ENCODE measurements at places on chromosomes 7 and 10.

DNA sequence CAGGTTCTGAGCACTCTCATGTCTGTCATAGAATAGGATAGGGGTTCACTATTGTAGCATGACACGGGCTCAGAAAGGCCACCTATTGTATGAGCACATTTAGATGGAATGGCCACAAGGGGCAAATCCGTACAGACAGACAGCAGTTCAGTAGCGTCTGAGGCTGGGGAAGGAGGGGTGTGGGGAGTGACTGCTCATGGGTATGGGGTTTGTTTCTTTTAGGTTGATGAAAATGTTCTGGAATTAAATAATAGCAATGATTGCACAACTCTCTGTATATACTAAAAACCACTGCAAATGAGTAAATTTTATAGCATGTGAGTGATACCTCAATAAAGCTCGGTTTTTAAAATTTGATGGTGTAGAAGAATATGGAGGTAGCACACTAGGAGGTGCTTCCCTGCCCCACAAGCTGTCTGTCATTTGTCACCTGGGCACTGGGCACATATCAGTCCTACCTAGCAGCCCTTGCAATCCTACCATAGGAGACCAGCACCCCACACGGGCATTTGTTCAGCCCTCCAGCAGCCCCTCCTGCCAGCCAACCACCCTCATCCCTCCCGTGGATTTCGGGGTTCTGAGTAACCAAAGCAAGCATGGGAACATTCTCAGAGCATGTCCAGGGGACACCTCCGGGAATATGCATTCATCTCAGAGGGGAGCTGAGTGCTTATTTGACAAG lies 35.2 kb downstream of the KCNMA1 start:
- DNase-seq = no peak

GRCh38 chr7:156576216-156577058 lies 64.1 kb upstream of the RNF32 start:
- no peak for DNase-seq

GRCh38 chr7:149240637-149241036 lies 1.2 kb downstream of the ZNF212 start:
- DNase-seq = no peak

DNA sequence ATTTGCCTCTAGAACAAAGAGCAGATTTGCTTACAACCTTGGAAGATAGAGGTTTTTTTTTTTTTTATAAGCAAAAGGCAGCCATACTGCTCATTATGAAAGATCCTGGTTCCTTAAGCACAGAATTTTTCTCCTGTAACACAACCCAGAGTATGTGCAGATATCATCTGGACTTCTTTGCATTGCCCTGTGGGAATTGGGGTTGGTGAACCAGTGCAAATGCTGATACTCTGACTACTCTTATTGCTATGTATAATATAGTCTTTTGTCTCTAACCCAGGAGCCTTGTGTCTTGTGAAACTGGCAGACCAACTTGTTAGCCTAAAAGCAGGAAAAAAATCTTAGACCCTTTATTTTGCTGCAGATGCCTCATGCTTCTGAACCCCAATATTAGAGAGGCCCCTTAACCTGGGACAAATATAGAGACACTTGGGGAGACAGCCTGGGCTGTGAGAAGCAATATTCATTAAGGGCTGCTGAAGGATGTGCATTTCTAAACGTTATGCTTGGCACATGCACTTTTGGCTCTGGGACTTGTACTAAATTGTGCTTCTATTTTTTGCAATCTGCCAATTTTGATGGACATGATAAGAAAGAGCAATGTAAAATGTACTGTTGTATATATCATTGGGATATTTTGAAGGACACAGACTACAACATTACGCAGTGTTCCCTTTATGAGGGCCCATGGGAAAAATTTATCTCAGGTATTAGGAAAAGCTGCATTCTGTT lies 78.9 kb downstream of the ANLN start:
- DNase-seq = no peak

GRCh38 chr7:128827971-128828711 lies 2.1 kb upstream of the FLNC start:
- no peak for DNase-seq

DNA sequence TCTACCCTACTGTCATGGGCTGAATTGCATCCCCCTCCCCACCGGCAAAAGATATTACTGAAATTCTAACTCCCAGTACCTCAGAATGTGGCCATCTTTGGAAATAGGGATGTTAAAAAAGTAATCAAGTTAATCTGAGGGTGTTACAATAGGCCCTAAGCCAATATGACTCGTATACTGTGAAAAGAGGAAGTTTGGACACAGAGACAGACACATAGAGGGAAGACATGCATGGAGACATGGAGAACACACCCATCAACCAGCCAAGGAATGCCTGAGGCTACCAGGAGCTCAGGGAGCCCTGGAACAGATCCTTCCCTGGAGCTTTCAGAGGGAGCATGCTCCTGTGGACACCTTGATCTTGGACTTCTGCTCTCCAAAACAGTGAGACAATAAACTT lies 138.2 kb upstream of the ADO start:
- DNase-seq = no peak

DNA sequence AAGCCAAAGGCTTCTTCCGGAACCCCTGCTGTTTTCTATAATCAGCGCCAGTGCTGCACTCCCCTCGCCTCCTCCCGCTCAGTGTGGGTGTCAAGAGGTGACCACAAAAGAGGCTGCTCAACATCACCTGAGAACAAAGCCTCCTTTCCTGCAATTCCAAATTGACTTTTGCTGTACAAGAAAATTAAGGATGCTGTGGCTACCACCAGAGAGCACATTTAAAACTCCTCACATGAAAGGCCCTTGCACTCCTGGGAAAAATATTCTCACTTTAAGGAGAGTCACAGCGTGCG lies 96.4 kb downstream of the HIPK2 start:
- DNase-seq = no peak

GRCh38 chr10:78371136-78371535 lies 337.5 kb downstream of the RPS24 start:
- DNase-seq = peak; percentile 80

DNA sequence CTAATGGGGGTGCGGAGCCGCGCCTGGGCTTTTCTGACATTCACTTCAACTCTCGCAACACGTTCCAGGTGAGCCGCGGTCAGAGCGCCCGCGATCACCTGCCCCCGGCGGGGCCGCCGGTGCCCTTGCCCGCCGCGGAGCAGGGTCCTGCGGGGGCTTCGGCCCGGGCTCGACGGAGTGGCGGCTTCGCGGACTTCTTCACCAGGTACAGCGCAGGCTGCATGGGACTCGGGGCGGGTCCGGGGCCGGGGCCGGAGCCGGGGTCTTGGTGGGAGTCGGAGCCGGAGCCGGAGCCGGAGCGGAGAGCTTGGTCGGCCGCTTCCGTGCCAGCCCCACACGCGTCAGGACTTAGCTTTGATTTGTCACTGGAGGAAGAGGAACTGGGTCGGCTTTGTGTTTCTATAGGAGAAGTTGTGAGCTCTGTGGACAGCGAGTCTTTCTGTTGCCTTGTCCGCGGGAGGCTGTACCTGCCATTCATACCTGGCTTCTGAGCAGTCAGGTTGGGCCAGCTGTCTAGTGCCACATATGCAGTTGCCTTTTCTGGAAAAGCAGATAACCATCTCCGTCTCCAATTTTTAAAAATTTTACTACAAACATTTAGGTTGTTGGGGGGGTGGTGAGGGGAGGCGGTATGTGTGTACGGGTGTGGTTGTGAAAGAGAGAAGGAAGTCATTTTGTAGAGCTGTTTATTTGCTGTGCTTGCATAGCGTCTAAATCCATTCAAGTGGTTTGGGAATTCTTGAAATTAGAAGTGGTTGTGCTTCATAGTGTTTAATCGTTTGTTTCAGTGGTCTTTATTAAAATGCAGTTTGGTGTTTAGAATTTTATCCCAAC lies 1.3 kb downstream of the TBC1D12 start:
- peak; percentile 59 for DNase-seq

DNA sequence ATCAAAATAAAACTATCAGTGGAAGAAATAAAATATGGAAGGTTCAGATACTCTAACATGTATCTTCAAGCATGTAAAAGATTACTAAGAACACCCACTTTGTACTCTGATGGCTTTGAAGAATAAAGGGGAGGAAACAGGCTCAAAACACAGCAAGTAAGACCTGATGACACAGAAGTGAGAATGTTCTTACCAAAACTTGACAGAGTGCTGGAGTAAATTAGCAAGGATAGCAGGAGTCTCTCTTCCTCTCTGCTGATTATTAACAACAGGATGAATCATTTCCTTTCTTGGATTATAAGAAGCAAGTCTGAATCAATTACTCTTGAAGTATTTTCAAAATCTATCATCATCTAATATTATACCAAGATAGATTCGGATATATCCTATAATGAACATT lies 47.5 kb downstream of the GLI3 start:
- DNase-seq = no peak

DNA sequence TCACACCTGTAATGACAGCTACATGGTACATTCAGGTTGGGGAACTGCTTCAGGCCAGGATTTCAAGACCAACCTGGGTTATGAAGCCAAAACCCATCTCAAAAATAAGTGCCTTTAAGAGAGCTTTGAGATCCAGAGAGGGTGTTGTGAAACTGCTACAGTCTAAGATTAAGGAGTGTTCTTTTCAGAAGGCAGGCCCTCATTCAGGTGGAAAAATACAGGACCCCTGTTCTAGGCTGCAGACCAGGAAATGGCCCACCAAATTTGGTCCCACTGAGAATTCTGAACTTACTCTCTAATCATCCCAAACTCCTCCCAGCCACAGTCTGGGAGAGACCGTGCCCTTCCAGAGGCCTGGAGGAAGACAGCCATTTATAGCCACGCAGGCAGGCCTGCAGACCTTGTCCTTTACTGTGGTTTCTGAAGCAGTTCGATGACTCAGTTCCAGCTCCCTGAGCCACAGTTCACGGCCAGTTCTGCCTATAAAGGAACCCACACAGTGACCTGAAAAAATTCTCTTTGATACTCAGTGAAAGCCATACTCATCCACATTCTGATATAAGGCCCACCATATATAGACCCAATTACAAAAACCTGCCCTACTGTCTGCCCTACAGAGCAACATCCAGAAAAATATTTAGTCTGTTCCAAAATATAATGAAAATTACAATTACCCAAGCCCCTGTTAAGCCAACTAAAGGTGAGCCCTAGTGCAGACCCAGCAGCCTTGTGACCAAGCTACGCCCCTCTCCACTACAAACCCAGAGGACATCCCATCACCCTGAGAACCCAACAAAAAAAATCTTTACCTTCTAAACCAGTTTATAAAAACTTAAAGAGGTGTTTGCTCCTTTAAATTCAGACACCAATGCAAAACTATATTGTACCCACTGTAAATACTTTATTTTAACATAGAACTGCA lies 21.2 kb downstream of the ZNF680 start:
- DNase-seq = no peak

DNA sequence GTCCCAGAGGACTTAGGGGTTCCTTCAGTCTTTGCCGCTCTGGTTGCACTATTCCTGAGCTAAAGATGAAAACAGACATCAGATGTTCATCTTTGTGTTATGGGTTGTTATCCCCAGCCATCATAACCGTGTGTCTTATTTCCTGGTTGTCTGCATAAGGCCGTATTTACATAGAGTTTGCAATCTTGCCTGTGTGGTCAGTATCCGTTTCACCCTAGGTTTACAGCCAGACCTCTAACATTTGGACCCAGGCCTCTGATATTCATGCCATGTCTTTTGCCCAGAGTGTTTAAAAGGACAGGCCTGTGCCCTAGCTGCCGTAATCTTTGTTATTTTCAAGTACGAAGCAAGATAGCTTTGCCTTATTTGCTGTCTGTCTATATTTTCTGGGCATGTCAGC lies 26.6 kb downstream of the LRRC4 start:
- DNase-seq = no peak

GRCh38 chr7:42758124-42758523 lies 153.7 kb downstream of the C7orf25 start:
- no peak for DNase-seq

- DNase-seq = no peak
Observed at GRCh38 chr7:150311711-150312110, 11.4 kb upstream of the LRRC61 start.

GRCh38 chr10:4103603-4104002 lies 318.6 kb upstream of the KLF6 start:
- DNase-seq = no peak

- no peak for DNase-seq
Observed at GRCh38 chr7:17968791-17969715, 28.8 kb upstream of the SNX13 start.

- no peak for DNase-seq
Observed at GRCh38 chr7:28346256-28346655, 66.1 kb upstream of the CREB5 start.

GRCh38 chr10:14173391-14173705 lies 157.4 kb downstream of the FRMD4A start:
- DNase-seq = no peak

DNA sequence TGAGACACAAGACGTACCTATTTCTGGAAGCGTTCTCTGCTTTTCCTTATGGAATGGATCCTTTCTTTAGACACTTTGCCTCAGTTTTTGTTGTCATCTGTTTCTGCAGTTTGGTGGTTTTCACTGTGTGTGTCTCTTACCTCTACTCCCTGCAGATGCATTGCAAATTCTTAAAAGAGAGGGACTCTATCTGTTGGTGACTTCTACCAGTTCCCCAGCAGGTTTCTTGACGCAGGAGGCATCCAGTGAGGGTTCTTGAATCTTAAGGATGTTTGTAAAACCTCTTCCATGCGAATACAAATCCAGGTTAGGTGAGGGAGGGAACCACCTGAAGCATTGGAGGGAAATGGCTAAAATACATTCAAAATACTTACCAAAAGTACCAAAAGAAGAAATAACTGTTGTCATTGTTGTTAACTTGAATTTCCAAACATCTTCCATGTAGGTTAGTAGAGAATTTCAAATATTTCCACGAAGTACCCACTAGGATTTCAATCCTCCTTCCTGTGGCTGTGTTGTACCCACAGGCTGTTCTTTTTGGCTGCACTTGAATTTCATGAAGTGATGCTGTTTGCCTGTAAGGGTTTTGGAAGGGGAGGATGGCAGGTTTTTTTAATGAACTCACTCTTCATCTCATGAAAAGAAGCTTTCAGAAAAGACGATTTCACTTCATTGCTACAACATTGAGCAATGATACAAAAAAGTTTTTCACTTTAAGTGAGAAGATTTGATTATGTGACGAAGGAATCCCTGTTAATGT lies 32.2 kb downstream of the PLXDC2 start:
- no peak for DNase-seq

DNA sequence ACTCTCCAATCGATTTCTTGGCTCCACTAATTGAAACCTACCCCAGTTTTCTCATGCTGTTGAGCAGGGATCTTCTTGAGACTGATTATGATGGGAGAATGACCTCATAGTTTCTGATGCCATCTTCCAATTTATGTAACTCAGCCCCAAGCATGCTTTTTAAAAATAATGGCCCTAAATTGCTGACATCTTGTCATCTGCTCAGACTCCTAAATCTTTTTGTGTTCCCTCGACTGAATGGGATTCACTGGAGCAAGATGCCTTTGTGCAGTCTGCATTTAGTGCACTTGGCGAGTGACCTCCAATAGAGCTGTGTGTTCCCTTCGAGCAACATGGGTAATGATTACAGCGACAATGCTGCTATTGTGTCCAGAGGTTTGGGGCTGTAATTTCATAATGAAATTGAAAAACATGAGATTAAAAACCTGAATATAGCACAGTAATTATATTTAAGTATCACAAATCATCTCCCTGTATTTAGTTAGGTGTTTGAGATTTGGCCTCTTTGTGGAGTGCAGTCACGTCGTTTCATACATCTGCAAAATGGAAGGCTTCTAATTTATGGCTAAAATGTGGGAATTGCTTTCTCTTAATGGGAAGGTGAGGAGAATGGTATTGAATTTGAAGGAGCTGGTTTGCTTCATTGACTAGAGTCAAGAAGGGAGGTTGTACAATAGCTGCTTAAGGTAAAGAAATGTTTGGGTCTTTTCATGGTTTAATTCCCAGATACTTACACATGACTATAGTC lies 192.9 kb downstream of the AUTS2 start:
- no peak for DNase-seq

- DNase-seq = no peak
Observed at GRCh38 chr10:34567659-34568253, 247.3 kb downstream of the PARD3 start.

- peak; percentile 79 for DNase-seq
Observed at GRCh38 chr7:77538281-77539212, 1.5 kb downstream of the PTPN12 start.
